Omental fat pad (tissue), 4 donors: ENCODE measurements at places on chromosomes 16 and 17.

- no peak for DNase-seq
Measured at GRCh38 chr17:80821546-80821945, 170.1 kb upstream of the CHMP6 start.

DNA sequence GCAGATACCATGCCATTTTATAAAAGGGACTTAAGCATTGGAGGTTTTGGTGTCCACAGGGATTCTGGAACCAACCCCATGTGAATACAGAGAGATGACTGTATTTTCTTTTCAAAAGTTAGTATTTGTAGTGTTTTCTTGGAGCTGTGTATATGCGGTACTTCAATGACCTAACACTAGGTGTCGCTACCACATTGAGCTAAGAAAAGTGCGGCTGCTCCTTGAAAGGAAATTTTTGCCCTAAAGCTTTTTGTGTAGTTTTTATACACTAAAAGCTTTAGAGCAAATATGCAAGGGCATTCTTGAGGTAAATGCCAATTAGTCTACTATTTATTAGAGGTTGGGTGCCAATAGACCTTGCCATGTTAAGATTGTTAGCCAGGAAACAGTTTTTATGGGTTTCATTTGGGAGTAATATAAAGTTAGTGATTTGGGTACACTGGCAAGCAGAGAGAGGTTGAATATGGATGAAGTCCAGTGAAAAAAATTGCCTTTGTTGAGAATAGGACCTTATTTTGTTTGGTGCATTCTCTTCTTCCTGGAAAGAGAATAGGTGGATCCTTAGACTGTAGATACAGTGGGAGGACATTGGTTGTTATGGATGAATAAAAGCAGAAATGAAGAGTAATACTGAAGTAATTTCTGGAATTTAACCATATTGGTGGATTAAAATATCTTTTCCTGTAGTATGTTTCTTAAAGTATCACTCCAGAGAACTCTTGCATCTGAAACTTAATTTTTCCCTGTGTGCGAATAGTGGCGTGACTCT, 43.3 kb downstream of the BCAS3 start:
- no peak for DNase-seq

DNA sequence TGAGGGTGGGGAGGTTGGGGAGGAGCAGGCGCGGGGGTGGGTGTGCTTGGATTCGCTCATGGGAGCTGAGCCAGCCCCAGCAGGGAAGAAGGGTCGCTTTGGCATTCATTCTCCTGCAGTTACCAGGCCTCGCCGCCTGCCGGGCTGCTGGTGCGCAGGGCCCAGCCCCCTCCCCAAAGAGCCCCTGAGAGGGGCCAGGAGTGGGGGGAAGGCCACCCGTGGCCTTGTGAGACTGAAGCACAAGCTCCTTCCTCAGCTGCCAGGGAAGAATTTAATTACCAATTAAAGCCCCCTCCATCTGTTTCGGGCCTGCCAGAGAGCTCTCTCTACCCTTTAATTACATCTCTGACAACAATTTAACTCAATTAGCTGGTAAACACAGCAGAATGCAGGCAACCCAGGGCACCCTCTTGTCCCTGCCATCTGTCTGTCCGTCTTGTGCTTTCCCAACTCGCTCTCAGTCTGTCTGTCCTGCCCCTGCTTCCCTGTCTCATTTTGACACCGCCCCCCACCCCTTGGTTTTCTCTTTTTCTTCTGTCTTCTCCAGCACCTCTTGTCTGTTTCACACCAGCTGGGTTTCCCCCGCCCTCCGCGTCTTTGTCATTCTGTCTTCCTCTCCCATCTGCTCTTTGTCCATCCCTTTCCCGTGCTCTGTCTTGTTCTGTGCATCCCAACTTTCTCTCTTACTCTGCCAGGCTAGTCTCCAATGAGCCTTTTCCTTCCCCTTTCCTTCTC, 32.7 kb downstream of the CDK5RAP3 start:
- DNase-seq: no peak

DNA sequence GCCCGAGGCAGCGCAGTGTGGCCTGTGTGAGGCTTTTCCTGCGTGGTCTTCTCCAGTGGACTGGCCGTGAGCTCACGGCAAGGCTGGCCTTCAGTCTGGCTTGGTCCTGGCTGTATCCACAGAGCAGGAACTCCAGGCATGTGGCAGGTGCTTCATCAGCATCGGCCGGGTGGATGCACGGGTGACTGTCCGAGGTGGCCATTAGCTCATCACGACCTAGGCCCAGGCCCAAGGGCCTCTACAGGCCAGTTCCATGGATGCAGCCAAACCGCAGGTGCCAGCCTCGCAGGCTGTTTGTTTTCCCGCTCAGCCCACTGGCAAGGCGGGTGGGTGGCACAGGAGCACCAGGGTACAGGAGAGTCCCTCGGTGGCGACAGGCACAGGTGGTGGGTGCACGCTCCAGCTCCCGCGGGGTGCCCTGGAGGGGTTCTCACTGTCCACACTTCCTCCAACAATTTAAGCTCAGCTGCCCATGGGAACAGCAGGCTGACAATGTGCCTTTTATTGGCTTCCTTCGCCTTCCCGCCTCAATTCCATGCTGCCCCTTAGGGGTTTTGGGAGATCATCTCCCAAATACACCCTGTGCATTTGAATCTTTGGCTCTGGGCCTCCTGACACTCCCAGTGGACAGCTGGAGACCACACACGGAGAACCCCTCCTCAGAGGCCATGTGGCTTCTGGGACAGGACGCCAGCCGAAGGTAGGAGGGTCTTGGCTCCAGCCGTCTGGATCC, 33.0 kb downstream of the ENGASE start:
- DNase-seq: no peak

DNA sequence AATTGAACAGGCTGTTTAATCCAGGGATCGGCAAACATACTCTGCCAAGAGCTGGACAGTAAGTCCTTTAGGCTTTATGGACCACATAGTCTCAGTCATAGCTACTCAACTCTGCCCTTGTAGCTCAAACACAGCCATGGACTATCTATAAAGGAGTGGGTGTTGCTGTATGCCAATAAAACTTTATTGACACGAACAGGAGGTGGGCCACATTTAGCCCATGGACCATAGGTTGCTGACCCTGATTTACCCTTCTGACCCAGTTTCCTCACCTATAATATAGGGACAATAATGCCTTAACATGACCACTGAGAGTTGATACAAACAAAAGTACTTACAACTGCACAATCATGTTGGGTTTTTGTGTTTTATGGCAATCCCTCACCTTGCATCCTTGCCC, 257.0 kb upstream of the SDK2 start:
- DNase-seq: no peak

GRCh38 chr17:6305613-6306360, 129.1 kb downstream of the AIPL1 start:
- no peak for DNase-seq
